Stimulated activated CD8-positive, alpha-beta memory T cell treated with anti-CD3 and anti-CD28 coated beads, Interleukin-12 subunit alpha, Interleukin-12 subunit beta, amount 100 ng/mL, for 4 hours (primary cell): ENCODE measurements at places on chromosomes 3 and 15.

GRCh38 chr3:150521463-150521862 lies 24.8 kb downstream of the SERP1 start:
- DNase-seq = no peak

- DNase-seq = no peak
Observed at GRCh38 chr15:70974004-70974832, 81.6 kb downstream of the LRRC49 start.

- no peak for DNase-seq
Observed at GRCh38 chr15:53831907-53832770, 72.7 kb upstream of the WDR72 start.

GRCh38 chr3:117719316-117719926 lies 1009.8 kb downstream of the TUSC7 start:
- no peak for DNase-seq

DNA sequence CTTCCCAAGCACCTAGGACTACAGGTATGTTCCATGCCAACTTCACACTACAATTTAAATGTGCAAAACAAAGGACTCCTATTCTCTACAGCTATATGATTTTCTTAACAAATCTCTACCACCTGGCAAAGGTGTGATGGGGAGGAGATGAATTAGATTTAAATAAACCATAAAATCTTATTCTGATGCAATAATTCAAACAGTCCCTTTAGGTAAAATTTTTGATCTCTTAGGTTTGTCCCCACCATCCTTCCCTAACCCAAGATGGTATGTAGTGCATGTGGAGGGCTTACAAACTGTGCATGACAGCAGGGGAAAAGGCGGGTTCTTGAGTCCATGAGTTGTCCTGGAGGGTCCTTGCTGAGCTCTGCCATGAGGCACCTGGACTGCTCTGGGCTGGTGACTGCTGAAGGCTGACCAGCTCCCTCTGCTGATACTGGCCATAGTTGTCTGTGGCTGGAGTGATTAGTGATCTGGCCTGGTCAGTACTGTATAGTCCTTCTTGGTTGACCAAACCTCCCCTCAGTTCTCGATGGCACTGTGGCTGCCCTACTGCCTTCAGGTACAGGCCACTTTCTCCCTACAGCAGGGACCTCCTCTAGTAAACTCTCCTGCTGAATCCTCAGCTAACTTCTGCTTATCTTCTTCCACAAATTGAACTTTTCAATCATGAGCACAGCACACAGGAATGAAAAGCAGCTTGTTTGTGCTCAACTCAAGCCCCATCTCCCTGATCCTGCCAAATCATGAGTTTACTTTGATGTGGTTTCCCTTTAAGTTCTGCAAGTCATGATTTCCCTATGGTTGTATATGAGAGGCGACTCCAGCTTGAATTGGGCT lies 30.1 kb downstream of the CFAP161 start:
- DNase-seq = no peak

- DNase-seq = no peak
Observed at GRCh38 chr3:179181021-179181472, 32.9 kb downstream of the PIK3CA start.

GRCh38 chr3:99842826-99843589 lies 25.3 kb downstream of the CMSS1 start:
- no peak for DNase-seq

GRCh38 chr3:72246685-72247084 lies 461.7 kb upstream of the PROK2 start:
- DNase-seq = no peak

- no peak for DNase-seq
Observed at GRCh38 chr3:197709135-197709534, 27.6 kb downstream of the RUBCN start.

DNA sequence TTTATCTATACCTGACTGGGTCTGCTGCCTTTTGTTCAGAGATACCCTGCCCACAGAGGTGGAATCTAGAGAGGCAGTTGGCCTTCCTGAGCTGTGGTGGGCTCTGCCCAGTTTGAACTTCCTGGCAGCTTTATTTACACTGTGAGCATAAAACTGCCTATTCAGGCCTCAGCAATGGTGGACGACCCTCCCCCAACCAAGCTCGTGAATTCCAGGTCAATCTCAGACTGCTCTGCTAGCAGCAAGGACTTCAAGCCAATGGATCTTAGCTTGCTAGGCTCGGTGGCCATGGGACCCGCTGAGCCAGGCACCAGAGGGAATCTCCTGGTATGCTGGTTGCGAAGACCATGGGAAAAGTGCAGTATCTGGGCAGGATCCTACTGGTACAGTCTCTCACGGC lies 270.2 kb downstream of the CADM2 start:
- no peak for DNase-seq

DNA sequence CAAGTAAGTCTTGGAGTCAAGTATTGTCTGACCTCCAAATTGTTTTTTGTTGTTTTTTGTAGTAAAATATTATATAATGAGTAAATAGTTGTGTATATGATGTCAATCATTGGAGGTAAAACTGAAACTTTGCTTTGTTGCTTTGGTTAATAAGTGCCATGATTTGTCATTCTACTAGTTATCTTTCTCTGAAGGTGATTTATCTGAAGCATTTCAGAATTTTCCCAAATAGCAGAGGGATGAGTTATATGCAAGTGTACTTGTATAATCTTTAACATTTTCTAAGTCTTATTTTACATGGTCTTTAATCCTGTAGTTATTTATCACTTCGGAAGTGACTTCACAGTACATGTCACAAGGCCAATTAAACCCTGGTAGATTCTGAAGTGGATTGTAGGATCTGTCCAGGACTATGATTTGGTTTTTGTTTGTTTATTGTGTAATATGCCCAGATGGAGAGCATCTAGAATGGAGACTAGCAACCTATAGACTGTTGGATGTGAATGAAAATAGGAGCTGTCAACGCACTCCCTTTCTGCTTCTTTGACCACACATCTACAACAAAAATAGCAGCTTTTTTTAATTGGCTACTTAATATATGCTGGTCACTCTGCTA lies 93.1 kb upstream of the SAMMSON start:
- DNase-seq = no peak

GRCh38 chr3:159907828-159908227 lies 80.8 kb upstream of the IL12A start:
- no peak for DNase-seq

GRCh38 chr3:31579828-31580227 lies 47.1 kb downstream of the STT3B start:
- no peak for DNase-seq

DNA sequence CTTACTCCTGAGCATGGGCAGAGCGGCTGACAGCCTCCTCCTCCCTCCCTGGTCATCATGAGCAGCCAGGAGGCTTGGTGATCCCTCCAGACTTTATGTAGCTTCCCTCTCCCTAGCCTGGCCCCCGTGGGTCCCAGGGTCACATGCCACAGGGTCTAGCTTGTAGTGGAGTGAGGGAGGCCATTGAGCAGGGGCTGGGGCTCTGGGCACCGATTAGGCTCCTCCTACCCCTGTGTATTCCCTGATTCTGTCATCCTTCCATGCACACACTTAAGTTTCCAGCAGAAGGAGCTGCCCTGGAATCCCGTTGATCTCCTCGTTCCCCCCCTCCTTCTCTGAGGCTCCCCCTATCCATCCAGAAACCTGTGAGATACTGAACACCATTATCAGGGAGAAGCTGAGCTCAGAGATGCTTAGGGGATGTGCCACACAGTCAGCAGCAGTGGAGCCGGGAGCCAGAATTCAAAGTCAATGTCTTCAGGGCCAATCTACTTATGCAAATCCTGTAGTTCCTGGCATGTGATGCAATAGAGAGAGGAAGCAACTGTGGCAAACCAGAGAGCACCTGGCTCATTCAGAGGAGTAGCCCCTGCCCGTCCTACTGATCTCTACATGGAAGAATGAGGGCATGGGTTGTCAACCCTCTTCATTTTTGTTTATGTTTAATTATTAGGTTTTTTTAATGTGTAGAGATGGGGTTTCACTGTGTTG lies 17.2 kb downstream of the CCDC33 start:
- no peak for DNase-seq

DNA sequence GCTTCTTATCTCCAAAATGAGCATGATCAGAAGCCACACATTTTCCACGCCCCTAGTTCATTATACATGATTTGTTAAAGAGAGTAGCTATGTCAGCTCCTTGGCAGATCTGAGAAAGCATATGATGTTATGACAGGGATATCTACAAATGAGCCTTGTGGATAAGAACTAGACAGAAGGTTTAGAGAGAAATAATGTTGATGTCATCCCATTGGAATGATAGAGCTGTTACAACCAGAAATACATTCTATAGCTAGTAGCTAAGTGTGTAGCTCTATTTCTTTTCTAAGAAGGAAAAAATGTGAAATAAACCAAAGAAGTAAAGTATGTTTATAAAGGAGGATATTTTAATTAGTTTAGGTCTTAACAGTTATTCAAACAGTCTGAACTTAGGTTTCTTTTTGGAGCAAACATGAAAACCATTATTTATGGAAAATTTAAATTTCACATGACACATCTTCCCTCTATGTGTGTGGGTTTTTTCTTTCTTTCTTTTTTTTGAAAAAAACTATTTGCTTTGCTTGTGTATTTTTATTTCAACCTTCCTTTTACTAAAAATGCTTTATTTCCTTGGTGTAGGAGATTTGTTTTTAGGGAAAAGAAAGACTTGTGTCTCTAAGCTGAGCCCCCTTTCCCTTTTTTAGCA lies 167.7 kb downstream of the GHSR start:
- no peak for DNase-seq

GRCh38 chr3:39126532-39127071 lies 19.1 kb downstream of the TTC21A start:
- no peak for DNase-seq

- no peak for DNase-seq
Observed at GRCh38 chr3:169965562-169966427, 812 bp upstream of the SEC62 start.

DNA sequence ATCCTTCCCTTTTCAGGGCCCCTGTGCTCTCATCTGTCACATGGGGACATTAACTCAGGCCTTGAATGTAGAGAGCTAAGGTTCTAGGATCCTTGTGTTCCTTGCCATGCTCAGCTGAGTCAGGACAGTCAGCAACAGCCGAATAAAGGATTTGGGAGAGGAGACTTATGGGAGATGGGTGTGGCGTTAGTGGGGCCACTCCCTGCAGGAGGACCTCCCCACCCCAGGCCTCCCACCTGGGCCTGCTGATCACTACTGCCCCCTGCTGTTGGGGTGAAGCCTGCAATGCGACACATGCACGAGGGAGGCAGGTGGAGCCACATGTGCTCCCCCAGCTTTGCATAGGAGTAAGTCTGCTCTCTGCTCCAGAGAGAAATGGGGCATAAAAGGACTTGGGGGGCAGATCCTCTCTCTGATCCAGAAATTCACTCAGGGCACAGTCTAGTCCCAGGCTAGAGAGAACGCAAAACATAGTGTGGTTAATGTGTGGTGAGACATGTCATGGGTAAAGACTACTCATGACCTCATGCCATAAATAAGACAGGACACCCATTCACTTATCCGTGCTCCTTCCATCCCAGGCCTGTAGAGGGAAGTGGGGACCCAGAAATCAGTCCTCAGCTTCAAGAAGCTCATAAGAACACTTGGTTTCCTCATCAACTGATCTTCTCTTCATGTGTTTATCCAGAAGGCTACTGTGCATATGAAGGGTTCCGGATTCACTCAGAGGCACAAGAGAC lies 19.4 kb downstream of the RBP1 start:
- no peak for DNase-seq

DNA sequence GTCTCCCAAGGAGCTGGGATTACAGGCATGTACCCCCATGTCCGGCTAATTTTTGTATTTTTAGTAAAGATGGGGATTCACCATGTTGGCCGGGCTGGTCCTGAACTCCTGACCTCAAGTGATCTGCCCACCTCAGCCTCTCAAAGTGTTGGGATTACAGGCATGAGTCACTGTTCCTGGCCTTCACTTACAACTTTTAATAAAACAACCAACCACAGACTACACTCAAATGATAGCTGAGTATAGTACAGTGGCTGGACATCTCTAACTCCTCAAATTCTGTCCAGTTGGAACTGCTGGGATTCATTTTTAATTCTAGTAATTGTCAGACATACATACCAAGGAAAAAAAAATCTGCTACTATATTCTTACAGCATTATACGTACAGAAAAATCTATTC lies 71.0 kb downstream of the PBRM1 start:
- no peak for DNase-seq

GRCh38 chr3:40185029-40185695 lies 124.3 kb upstream of the EIF1B start:
- no peak for DNase-seq

- DNase-seq = no peak
Observed at GRCh38 chr3:108096532-108097321, 5.9 kb upstream of the CD47 start.

DNA sequence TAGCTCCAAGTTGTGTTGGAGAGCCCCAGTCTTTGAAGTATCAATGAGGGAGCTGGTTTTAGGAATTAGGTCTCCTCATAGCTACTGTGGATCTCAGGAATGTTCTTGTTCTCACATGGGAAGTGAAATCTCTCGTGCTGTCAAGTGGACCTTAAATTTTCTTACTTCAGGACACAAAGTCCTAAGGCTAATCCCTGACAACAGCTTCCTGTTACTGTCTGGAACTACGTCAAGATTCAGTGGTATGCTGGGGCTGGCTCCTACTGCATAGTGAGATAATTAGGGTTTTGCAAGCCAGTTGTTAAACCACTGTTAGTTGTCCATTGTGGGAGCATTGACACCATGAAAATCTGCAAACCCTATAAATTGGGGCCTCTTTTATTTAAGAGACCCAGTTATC lies 22.8 kb downstream of the MESP1 start:
- no peak for DNase-seq

- no peak for DNase-seq
Observed at GRCh38 chr15:93040288-93041158, 48.5 kb downstream of the RGMA start.

DNA sequence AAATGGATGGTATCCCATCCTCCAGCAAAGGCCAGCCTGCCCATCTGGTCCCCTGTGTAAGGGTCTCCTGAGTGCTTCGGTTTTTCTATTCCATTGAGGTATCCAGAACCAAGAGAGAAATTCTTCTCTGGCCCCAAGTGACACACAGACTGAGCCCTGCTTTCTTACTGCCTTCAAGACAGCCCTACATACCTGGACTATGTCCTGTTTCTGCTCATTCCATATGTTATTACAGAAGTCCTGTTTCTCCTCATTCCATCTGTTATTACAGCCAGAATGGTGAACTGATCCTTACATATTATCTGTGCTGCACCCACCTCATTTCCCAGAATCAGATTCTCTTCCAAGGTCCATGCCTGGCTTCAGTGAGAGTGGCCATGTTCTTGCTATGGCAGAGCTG lies 115.2 kb downstream of the DCLK3 start:
- no peak for DNase-seq
